Chondrocyte (in vitro differentiated cells): ENCODE measurements at places on chromosomes 6 and 20. TPM values are rescaled to one million over a fixed set of nuclear protein-coding genes. Genes with fewer than 3 reads are reported as not detected.

GRCh38 chr20:57786304-57786932 is 76.6 kb upstream of the PMEPA1 start:
- no peak for DNase-seq

DNA sequence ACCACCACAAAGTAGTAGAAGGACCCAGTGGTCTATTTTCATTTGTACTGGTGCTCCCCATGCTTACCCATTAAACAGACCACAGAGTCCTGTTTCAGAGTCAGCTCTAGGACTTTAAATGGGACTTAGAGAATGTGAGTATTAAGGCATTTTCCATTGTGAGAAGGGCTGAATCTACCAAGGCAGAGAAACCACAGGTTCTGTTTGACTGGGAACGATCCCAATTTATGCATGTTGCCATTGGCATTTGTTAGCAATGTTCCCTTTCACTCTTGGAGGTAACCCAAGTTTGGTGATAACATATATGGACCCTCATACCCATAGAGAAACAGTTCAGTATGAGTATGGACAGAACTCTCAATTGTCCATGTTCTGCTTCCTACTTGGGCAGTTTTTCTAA is 672.8 kb downstream of the KIF16B start:
- no peak for DNase-seq

DNA sequence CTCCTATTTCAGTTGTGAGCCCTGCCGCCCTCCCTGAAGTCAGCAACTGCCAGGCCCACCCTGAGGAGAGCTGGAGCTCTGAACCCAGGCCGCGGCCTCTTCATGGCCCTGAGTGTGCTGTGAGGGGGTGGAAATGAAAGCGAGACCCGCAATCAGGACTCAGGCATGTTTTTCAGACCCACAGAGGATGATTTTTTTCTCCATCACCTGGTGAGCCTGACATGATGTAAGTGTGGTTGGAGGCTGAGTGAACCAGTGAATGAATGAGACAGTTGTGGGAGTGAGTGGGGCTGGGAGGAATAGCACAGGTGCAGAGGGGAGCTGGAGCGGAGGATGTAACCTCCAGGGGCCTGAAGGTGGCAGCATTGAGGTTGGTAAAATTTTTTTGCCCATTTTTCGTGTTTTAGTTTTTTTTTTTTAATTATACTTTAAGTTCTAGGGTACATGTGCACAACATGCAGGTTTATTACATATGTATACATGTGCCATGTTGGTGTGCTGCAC is 18.3 kb downstream of the RAET1L start:
- no peak for DNase-seq

- DNase-seq = no peak
These were observed 311.0 kb upstream of the RGS17 start for GRCh38 chr6:153442096-153442495.

DNA sequence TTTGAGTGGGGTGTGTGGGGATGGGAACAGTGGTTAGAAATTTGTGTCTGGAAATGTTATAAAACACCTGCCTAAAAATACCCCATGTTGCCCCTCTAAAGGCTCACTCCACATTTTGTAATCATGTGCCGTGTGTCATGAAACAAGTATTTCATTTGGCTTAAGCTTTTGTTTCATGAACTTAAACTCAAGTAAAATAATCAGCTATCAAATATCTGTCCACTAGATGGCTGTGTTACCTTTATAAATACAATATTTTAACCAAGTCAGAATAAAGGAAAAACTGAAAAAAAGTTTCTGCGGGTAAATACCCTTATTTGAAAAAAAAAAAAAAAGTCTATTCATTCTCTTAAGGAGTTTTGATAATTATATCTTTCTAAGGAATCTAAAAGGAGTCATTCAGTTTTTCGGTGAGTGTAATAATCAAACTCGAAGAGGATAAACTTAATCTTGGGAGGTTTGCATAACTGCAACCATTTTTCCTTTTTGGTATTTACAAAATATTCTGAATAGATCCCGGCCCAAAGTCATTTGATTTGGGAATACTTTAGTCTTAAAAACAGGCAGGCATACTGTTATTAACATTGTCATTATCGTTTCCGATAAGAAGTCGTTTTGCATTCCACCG is 29.9 kb upstream of the MTRF1L start:
- no peak for DNase-seq

Gene PAK5
- total RNA-seq = not detected in 3 replicates

GRCh38 chr6:79544939-79545450 is 7.8 kb upstream of the LCA5 start:
- no peak for DNase-seq

Gene KHDC1L
- total RNA-seq = not detected in 3 replicates

Gene OR2J2
- total RNA-seq = not detected in 3 replicates

- no peak for DNase-seq
These were observed 34.4 kb downstream of the CBFA2T2 start for GRCh38 chr20:33524261-33524660.

- DNase-seq = no peak
These were observed 348.6 kb upstream of the SOX4 start for GRCh38 chr6:21244897-21245470.

GRCh38 chr6:1761477-1761877 is 151.8 kb downstream of the FOXC1 start:
- no peak for DNase-seq

DNA sequence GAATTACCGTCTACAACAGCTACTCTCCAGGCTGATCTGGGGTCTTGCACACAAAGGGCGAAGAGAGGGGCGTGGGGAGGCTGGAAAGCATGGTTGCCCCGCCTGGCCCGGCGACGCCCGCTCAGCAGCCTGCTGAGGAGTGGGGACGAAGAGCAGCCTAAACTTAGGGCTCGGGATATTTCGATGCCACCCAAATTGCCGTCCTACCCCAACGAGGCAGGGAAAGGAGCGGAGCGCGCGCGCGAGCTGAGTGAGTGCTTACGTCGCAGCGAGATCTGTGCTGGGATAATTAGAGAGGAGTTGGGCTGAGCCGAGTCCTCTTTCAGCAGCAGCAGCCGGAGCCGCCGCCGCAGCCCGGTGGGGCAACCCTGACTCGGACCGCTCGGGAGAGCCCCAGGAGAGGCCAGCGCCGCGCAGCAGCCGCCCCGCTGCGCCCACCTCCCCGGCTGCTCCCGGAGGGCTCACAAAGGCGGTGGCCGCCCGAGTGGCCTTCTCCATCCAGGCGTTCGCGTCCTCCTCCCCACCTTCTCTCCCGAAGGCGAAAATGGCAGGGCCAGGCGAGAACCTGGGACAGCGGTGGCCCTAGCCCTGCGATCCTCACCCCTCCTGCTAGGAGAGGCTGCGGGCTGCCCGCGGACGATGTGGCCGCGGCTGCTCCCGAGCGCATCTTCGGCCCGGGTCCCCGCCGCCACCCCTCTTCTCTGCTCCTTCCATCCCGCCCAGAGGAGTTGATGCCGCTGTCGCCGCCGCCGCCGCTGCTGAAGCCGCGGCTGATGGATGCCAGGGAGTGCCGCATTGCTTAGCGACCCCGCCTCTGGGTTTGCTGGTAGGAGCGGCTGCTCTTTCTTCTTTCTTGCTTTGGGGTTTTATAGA is at the start of gene CLVS2:
CLVS2 (plus strand) TSS at position 315 of the 873 bp plus-strand sequence. CDS start 1,543 bp downstream, outside the sequence.
- peak; percentile 85 for DNase-seq

- DNase-seq = no peak
These were observed 140.1 kb downstream of the BTBD3 start for GRCh38 chr20:12057778-12058177.

DNA sequence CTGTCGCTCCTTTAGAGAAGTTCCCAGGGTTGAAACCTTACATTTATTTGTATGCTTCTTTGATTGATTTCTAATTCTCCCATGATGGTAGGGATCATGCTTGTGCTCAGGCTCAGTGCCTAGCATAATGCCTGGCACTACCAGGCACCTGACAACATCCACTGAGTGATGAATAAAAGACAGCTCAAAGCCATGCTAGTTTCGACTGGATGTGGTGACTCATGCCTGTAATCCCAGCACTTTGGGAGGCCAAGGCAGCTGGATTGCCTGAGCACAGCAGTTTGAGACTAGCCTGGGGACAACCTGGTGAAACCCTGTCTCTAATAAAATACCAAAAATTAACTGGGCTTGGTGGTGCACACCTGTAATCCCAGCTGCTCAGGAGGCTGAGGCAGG is 11.6 kb upstream of the CD164 start:
- no peak for DNase-seq

Gene FAM162B
- total RNA-seq = not detected in 3 replicates

DNA sequence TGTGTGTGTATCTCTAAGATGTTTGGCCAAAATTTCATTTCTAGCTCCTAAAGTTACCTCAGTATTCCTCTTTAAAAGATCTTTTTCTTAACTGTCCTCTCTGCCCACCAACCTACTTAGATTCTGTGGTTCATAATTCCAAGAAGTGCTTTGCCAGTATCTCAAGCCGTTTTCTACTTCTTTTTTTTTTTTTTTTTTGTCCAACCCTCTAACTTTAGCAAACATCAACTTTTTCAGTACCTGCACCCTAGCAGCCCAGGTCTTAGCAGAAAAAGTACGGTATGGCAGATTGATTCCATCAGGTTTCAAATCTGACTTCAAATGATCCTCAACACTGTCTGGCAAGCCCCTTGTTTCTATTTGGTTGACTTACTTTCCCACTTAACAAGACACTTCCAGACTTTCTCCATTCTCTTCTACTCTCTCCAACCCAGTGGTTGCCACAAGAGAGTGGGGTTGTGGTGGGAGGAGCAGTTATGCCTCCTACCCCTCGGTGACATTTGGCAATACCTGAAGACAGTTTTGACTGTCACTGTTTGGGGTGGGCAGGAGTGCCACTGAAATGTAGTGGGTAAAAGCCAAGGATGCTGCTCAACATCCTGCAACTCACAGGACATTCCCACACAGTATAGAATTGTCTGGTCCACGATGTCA is 10.8 kb upstream of the MAN1A1 start:
- DNase-seq = no peak
